PC-9 (cell line): ENCODE measurements at places on chromosomes 1 and 21.

GRCh38 chr1:42171679-42172266 is 7.2 kb upstream of the GUCA2A start:
- H3K27me3 ChIP-seq = no peaks in the 10 kb centered on the region
- no peak overlapping the region for H3K27ac ChIP-seq
- no peak overlapping the region for H3K4me3 ChIP-seq
- H3K36me3 ChIP-seq = no peaks in the 10 kb centered on the region

GRCh38 chr1:64042331-64043100 is 160.9 kb upstream of the UBE2U start:
- DNase-seq = peak; percentile 59
- peak overlapping the region; percentile 51 for H3K27ac ChIP-seq
- H3K4me1 ChIP-seq = peaks cover 58% of the 10 kb centered on the region
- no peaks in the 10 kb centered on the region for H3K27me3 ChIP-seq

GRCh38 chr1:167761400-167761799 is 39.6 kb downstream of the MPZL1 start:
- no peaks in the 10 kb centered on the region for H3K27me3 ChIP-seq
- H3K4me1 ChIP-seq = no peaks in the 10 kb centered on the region
- DNase-seq = no peak
- no peak overlapping the region for H3K27ac ChIP-seq
- H3K36me3 ChIP-seq = no peaks in the 10 kb centered on the region

- H3K27me3 ChIP-seq = peaks cover 54% of the 10 kb centered on the region
- H3K4me1 ChIP-seq = no peaks in the 10 kb centered on the region
- no peak overlapping the region for H3K4me3 ChIP-seq
- no peak for DNase-seq
- H3K27ac ChIP-seq = no peak overlapping the region
These were observed 79.9 kb downstream of the DMRTA2 start for GRCh38 chr1:50343323-50343722.

- H3K36me3 ChIP-seq = no peaks in the 10 kb centered on the region
- DNase-seq = peak; percentile 14
- H3K27ac ChIP-seq = 0 out of 2 replicates have a peak overlapping the region, but pooled peaks have one; percentile 14
- no peaks in the 10 kb centered on the region for H3K27me3 ChIP-seq
These were observed 230.1 kb downstream of the SRGAP2C start for GRCh38 chr1:121414905-121415304.

DNA sequence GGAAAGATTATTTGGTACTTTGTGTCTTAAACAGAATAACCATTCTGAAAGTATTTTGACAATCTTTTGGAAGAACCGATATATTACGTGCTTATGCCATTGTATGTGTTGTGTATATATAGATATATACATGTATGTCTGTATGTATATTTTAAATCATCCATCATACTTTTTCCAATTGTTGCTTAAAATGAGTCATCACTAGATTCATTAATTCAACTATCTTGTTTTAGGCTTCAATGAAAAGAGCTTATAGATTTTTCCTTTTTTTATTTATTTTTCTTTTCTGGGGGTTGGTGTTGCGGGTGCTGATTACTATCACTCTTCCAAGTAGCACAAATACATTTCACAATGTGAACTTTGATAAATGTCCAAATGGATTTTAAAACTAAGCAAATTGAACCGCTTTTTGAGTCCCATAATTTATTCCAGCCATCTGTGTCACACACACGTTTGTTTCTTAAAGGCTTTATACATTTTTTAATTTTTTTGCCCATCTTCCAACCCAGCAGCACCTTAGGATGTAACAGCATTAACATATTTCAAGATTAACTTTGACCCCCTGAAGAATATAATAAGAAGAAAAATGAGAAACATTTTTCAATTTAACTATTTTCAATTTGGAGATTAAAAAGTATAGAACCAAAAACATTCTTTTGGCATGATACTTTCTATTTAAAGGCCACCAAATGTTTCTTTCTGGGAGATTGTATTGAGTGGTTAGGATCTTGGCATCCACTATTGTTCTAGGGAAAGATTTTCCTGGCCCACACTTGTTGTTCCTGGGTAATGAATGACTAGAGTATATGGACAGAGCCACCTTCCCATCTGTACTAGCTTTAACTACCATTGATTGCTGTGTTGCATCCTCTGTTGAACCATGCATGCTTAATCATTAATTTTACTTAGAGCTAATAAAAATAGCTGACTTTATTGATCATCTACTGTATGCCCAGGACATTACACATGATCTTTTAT is 9.3 kb upstream of the DPYD start:
- no peak for DNase-seq
- H3K27ac ChIP-seq = no peak overlapping the region
- no peak overlapping the region for H3K4me3 ChIP-seq
- H3K27me3 ChIP-seq = no peaks in the 10 kb centered on the region
- H3K36me3 ChIP-seq = no peaks in the 10 kb centered on the region

DNA sequence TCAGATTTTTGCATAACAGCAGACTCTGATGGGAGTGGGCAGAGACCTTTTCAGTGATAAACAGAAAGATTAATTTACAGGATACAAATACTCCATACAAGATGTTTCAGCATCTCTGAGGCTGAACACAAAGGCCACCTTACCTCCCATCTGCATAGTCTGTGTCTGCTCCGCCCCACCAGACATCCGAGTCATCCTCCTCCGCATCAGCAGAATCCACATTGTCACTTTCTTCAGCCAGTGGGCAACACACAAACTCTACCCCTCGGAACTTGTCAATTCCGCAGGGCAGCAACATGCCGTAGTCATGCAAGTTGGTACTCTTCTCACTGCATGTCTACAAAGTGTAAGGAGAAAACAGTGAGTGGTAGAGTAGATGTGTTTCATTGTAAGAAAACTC is 119.7 kb downstream of the APP start:
- no peak overlapping the region for H3K27ac ChIP-seq
- no peaks in the 10 kb centered on the region for H3K36me3 ChIP-seq
- H3K4me3 ChIP-seq = no peak overlapping the region
- no peaks in the 10 kb centered on the region for H3K4me1 ChIP-seq
- H3K27me3 ChIP-seq = no peaks in the 10 kb centered on the region

GRCh38 chr1:162972773-162973172 is 96.4 kb upstream of the RGS4 start:
- no peaks in the 10 kb centered on the region for H3K27me3 ChIP-seq
- H3K27ac ChIP-seq = no peak overlapping the region
- H3K4me1 ChIP-seq = peaks cover 13% of the 10 kb centered on the region
- no peak overlapping the region for H3K4me3 ChIP-seq
- H3K36me3 ChIP-seq = no peaks in the 10 kb centered on the region
- DNase-seq = no peak

DNA sequence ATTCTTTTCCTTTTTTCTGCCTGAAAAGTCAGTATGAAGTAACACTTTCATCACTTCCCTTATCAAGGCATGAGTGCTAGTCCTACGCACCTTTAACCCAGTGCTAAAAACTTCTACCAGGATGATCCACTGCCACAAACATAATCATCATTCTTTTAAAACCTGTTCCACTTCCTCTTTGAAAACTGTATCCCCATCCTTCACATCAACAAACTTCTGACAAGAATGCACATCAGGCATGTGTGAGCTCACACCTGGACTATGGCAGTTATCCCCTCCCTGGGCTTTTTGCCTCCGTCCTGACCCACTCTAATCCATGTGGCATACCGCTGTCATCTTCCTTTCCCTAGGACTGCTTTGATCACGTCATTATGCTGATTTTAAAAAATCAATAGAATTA is 70.2 kb downstream of the ESRRG start:
- no peak overlapping the region for H3K27ac ChIP-seq
- no peaks in the 10 kb centered on the region for H3K27me3 ChIP-seq
- no peak for DNase-seq
- H3K36me3 ChIP-seq = no peaks in the 10 kb centered on the region

DNA sequence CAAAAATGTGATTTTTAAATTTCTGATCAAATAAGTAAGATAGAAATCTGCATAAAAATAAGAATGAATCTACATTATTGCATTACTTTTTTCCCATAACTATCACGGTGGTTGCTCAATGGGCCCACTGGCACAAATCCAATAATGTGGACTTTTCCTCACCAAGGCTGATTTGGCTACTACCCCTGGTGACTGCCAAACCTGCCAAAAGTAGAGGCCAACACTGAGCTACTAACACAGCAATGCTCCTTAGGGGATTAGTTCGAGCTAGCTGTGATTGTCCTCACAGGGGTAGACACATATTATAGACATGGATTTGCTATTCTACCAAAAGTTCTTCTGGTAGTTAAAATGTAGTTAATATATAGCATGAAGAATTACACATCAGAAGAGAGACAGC is 107.7 kb upstream of the ZNHIT6 start:
- peaks cover 22% of the 10 kb centered on the region for H3K4me1 ChIP-seq
- no peak for DNase-seq
- H3K27ac ChIP-seq = no peak overlapping the region
- no peak overlapping the region for H3K4me3 ChIP-seq
- no peaks in the 10 kb centered on the region for H3K27me3 ChIP-seq

DNA sequence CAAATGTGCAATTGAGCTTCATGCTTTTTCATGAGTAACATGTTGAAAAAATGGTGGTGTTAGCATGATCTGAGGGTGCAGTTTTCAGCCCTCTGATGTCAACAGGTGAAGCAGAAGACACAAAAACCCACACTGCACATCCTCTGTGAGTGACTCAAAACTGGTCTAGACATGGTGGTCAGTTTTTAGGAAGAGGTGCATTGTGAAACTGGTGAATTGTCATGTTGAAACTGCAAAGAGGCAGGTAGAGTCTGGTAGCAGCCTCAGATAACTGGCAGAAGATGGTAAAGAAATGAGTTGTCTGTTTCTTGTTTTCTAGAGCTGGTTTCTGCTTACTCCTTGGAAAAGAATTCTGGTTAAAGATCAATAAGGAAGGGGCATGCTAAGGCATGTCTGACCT is 97.3 kb upstream of the HMCN1 start:
- no peaks in the 10 kb centered on the region for H3K27me3 ChIP-seq
- H3K27ac ChIP-seq = no peak overlapping the region
- no peaks in the 10 kb centered on the region for H3K4me1 ChIP-seq

- no peak for DNase-seq
These were observed 95.6 kb upstream of the ADAMTS5 start for GRCh38 chr21:27062443-27062842.

DNA sequence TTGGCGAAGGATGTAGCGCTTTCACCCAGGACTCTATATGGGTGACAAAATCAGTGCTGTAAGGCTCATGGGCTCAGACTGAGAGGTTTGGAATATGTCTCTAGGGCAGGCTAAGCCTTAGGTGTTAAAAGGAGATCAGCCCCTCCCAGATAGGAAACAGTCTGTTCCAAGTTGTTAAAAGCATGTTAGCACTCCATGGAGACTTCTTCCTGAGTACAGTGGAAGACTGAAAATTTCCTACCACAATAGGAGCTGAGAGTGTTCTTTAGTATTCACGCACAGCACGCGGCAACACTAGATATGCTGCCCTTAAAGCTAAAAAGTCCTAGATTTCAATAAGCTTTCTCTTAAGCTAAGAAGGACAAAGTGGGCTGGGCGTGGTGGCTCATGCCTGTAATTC is 122.1 kb downstream of the TRABD2B start:
- H3K36me3 ChIP-seq = no peaks in the 10 kb centered on the region
- H3K4me3 ChIP-seq = no peak overlapping the region
- H3K27me3 ChIP-seq = no peaks in the 10 kb centered on the region
- no peaks in the 10 kb centered on the region for H3K4me1 ChIP-seq

GRCh38 chr1:210293171-210293607 is 35.5 kb upstream of the HHAT start:
- peak overlapping the region; percentile 53; the same call in 1 of the 2 replicates for H3K4me3 ChIP-seq
- H3K27me3 ChIP-seq = no peaks in the 10 kb centered on the region
- no peaks in the 10 kb centered on the region for H3K36me3 ChIP-seq
- H3K4me1 ChIP-seq = peaks cover 10% of the 10 kb centered on the region
- no peak for DNase-seq

DNA sequence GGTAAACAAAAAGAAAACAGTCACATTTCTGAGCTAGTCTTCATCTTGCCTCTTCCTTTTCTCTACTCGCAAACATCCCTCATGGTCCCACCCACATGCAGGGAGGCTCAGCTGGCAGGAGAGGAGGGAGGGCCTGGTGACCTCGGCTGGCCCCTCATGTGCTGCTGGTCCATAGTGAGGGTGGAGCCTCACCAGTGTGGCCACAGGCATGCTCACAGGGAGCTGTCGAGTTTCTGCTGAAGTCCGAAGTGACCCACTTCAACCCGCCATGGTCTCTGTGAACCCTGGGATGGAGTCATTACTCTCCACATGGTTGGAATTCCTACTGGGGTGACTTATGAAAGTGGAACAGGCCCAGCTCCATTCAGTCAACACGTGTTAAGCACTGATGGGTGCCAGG is 253.4 kb downstream of the RHOU start:
- H3K27ac ChIP-seq = no peak overlapping the region
- H3K4me1 ChIP-seq = no peaks in the 10 kb centered on the region
- H3K4me3 ChIP-seq = no peak overlapping the region
- no peaks in the 10 kb centered on the region for H3K36me3 ChIP-seq

- peaks cover 18% of the 10 kb centered on the region for H3K4me1 ChIP-seq
- no peak for DNase-seq
- no peaks in the 10 kb centered on the region for H3K36me3 ChIP-seq
- no peaks in the 10 kb centered on the region for H3K27me3 ChIP-seq
- no peak overlapping the region for H3K4me3 ChIP-seq
These were observed 171.0 kb downstream of the ZZZ3 start for GRCh38 chr1:77511440-77511840.

- no peaks in the 10 kb centered on the region for H3K36me3 ChIP-seq
- H3K4me3 ChIP-seq = no peak overlapping the region
- H3K4me1 ChIP-seq = no peaks in the 10 kb centered on the region
- no peaks in the 10 kb centered on the region for H3K27me3 ChIP-seq
These were observed 369.7 kb downstream of the MATN1 start for GRCh38 chr1:30353637-30354036.

DNA sequence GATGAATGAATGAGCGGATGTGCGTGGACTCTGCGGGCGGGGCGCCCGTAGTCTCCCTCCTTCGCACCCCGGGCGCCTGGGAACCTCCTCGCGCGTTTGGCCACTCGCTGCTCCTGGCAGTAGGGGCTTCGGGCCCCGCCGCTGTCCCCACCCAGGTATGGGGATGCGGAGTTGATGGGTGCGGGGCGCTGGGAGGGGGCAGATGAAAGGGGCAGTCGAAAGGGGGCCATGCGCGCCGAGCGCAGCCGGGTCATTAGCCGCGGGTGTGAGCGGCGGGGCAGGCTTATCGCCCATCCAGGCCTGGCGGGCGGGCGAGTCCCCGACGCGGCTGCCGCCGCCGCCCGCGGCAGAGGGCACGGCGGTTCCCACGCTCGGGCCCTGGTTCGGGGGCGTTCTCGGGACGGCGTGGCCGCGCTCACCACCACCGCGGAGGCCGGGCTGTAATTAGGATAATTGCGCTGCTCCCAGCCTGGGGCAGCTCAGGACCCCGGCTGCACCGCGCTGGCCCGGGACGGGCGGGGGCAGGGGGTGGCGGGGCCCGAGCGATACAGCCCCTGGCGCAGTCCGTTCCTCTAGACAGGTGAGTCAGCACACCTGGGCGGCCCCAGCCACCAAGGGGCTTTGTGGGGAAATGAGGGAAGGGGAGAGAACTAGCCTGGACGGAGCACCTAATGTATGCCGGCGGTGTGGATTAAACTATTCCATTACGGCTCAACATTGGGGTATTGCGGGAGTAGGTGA is 22.1 kb upstream of the CITED4 start:
- H3K27me3 ChIP-seq = no peaks in the 10 kb centered on the region
- no peak for DNase-seq
- no peak overlapping the region for H3K27ac ChIP-seq
- H3K36me3 ChIP-seq = no peaks in the 10 kb centered on the region
- no peak overlapping the region for H3K4me3 ChIP-seq
